ENCODE measurements at places on chromosomes 7 and 10. TPM values are rescaled to one million over a fixed set of nuclear protein-coding genes. Genes with fewer than 3 reads are reported as not detected.

DNA sequence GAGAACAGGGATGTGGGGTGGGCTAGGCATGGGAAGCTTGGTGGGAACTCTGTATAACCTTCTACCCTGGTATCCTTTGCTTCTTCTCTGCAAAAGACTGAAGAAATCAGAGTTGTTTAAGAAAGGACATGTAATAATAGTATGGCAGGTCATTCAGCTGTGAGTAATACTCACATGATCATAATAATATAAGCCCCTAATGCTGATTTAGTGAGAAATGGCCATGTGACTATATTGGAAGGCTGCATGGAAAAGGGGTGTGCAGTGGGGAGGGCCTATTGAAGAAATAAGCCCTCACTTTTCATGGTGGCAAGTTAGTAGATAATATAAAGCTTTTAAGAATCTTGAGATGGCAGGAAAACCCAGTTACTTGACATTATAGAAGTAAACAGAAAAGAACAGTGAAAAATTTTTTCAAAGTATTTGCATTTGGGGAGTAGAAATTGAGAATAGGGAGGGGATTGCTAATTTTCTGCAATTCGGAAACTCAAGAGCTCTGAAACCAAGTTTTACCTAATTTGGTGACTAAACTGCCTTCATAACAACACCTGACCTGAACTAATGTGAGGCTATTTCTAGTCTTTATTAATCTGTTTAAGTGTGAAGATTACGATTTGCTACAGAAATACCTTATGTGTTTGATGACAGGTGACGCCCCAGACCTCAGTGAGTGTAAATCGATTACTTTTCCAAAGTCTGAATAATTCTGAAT is 44.4 kb downstream of the ATXN7L1 start:
- DNase-seq, result no peak
- H3K27me3 ChIP-seq, result no peaks in the 10 kb centered on the region
- peaks cover 6% of the 10 kb centered on the region for H3K4me1 ChIP-seq
- no peaks in the 10 kb centered on the region for H3K36me3 ChIP-seq
- no peak overlapping the region for H3K4me3 ChIP-seq

- H3K4me3 ChIP-seq, result no peak overlapping the region
- H3K27me3 ChIP-seq, result no peaks in the 10 kb centered on the region
- H3K36me3 ChIP-seq, result no peaks in the 10 kb centered on the region
- no peak overlapping the region for H3K27ac ChIP-seq
- H3K4me1 ChIP-seq, result no peaks in the 10 kb centered on the region
Measured at GRCh38 chr7:3176112-3177000, 124.7 kb upstream of the SDK1 start.

DNA sequence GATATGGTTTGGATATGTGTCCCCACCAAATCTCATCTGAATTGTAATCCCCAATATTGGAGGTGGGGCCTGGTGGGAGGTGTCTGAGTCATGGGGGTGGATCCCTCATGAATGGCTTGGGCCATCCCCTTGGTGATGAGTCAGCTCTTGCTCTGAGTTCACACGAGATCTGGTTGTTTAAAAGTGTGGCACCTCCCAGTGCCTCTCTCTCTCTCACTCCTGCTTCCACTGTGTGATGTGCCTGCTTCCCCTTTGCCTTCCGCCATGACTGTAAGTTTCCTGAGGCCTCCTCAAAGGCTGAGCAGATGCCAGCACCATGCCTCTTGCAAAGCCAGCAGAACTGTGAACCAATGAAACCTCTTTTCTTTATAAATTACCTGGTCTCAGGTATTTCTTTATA is 4.8 kb upstream of the GCK start:
- no peak overlapping the region for H3K4me3 ChIP-seq
- no peaks in the 10 kb centered on the region for H3K4me1 ChIP-seq
- H3K27me3 ChIP-seq, result peaks cover 32% of the 10 kb centered on the region
- DNase-seq, result no peak
- H3K36me3 ChIP-seq, result no peaks in the 10 kb centered on the region

DNA sequence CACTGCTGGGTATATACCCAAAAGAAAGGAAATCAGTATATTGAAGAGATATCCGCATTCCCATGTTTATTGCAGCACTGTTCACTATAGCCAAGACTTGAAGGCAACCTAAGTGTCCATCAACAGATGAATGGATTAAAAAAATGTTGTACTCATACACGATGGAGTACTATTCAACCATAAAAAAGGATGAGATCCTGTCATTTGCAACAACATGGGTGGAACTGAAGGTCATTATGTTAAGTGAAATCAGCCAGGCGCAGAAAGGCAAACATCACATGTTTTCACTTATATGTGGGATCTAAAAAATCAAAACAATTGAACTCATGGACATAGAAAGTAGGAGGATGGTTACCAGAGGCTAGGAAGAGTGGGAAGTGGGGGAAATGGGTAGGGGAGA is 19.3 kb downstream of the NRCAM start:
- no peaks in the 10 kb centered on the region for H3K4me1 ChIP-seq
- no peak for DNase-seq
- H3K27ac ChIP-seq, result no peak overlapping the region
- H3K4me3 ChIP-seq, result no peak overlapping the region
- no peaks in the 10 kb centered on the region for H3K27me3 ChIP-seq

GRCh38 chr7:37201003-37201875 is 247.4 kb downstream of the ELMO1 start:
- H3K4me3 ChIP-seq, result no peak overlapping the region
- H3K36me3 ChIP-seq, result peaks cover 51% of the 10 kb centered on the region
- no peak overlapping the region for H3K27ac ChIP-seq
- DNase-seq, result peak; percentile 43
- peaks cover 2% of the 10 kb centered on the region for H3K4me1 ChIP-seq
- no peaks in the 10 kb centered on the region for H3K27me3 ChIP-seq

DNA sequence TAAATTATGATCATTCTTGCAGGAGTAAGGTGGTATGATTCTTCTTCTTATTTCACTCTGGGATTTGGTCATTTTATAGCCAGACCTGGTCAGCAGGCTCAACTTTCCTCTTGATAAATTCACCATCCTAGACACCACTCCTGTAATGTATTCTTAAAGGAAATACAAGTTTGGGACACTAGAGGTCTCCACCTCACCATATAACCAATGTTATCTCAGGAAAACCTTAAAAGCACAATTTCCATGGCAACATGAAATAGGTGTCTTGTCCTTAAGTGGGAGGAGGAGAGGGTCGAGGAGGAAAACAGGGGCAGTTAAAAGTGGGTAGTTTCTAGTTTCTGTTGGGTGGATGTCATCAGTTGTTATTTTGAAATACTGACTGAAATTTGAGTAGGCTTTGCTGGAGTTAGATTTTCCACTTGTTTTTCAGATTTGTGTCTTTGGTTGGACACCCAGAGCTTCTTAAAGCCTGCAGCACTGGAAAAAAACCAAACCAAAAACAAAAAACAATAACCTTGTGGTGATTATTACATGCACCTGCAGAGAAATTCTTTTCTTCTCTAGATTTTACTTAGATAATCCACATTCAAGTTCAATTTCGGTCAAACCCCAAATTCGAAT is 163.1 kb downstream of the PRKCQ start:
- no peaks in the 10 kb centered on the region for H3K36me3 ChIP-seq
- H3K4me1 ChIP-seq, result no peaks in the 10 kb centered on the region
- no peak overlapping the region for H3K4me3 ChIP-seq
- DNase-seq, result peak; percentile 37

- H3K4me3 ChIP-seq, result no peak overlapping the region
- no peak overlapping the region for H3K27ac ChIP-seq
- H3K36me3 ChIP-seq, result no peaks in the 10 kb centered on the region
- H3K27me3 ChIP-seq, result no peaks in the 10 kb centered on the region
Measured at GRCh38 chr10:5818048-5818331, 4.8 kb upstream of the GDI2 start.

DNA sequence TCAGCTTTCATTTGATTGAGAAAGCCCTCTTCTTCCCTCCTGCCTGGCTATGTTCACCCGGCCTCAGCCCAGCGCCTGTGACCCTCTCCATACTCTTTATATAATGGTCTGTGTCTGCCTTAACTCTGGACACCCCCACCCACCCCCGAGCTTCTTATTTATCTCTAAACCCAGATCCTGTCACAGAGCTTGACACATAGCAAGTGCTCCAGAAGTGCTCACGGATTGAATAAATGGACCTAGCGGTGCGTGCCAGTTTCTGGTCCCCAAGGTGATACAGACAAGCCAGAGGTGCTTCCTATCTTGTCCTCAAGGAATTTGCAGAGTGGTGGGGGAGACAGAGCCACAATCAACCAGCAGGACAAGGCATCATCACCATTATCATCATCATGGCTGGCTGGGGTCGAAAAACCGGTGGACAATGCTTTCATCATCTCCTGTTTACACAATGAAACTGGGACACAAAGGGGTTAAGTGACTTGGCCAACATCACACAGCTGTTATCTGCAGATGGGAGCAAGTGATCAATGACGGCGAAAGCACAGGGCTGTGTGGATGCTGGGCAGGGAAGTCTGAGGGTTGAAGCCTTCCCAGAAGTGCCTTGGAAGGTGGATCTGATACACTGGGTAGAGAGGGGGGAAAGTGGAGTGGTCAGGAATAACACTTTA is 2.2 kb upstream of the LOXL4 start:
- no peak overlapping the region for H3K4me3 ChIP-seq
- no peaks in the 10 kb centered on the region for H3K27me3 ChIP-seq
- DNase-seq, result no peak

GRCh38 chr10:110773693-110774068 is 98.0 kb upstream of the PDCD4 start:
- no peak for DNase-seq
- no peak overlapping the region for H3K4me3 ChIP-seq
- no peaks in the 10 kb centered on the region for H3K27me3 ChIP-seq
- H3K27ac ChIP-seq, result peak overlapping the region; percentile 5
- H3K36me3 ChIP-seq, result no peaks in the 10 kb centered on the region

DNA sequence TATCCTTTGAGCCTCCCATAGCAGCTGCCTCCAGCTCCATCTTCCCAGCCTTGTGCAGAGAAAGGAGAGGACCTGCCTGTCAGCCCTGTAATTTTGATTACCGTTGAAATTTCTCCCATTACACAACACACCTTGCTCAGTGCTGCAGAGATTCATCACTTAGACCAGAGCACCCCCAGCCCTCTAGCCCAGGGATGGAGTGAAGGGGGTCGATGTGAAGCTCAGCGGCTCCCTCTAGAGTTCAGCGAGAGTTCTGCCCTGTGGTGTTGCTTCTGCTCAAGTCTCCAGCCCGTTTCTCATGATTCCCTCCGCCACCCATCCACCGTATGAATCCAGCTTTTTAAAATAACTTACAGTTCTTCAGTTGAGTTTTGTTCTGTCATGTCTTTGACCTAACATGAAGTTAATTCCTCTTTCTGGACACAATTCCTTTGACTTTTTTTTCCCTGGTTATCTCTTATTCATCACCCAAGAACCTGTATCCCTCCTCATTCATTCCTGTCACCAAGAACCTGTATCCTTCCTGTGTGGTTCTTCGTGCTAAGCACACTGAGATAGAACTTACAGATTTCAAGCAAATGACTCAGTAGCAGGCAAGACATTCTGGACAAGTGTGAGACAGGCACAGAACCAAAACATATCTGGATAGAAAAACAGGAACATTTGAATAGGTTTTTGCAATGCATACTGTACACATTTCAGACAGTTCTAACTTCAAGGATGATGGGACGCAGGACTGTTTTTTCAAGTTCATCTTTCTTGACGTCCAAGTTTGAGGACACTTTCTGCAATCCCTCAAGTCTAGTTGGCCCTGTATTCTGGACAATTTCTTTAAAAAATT is 35.0 kb upstream of the ZNF32 start:
- H3K27ac ChIP-seq, result no peak overlapping the region
- no peaks in the 10 kb centered on the region for H3K4me1 ChIP-seq
- H3K36me3 ChIP-seq, result no peaks in the 10 kb centered on the region
- H3K27me3 ChIP-seq, result peaks cover 16% of the 10 kb centered on the region
- H3K4me3 ChIP-seq, result no peak overlapping the region

- no peak for DNase-seq
- no peaks in the 10 kb centered on the region for H3K27me3 ChIP-seq
- H3K4me3 ChIP-seq, result no peak overlapping the region
- no peaks in the 10 kb centered on the region for H3K36me3 ChIP-seq
Measured at GRCh38 chr10:62528441-62528840, 154.3 kb downstream of the ZNF365 start.

- DNase-seq, result no peak
- no peaks in the 10 kb centered on the region for H3K4me1 ChIP-seq
- no peak overlapping the region for H3K4me3 ChIP-seq
- no peaks in the 10 kb centered on the region for H3K27me3 ChIP-seq
Measured at GRCh38 chr10:132879408-132880127, 62.8 kb downstream of the CFAP46 start.

DNA sequence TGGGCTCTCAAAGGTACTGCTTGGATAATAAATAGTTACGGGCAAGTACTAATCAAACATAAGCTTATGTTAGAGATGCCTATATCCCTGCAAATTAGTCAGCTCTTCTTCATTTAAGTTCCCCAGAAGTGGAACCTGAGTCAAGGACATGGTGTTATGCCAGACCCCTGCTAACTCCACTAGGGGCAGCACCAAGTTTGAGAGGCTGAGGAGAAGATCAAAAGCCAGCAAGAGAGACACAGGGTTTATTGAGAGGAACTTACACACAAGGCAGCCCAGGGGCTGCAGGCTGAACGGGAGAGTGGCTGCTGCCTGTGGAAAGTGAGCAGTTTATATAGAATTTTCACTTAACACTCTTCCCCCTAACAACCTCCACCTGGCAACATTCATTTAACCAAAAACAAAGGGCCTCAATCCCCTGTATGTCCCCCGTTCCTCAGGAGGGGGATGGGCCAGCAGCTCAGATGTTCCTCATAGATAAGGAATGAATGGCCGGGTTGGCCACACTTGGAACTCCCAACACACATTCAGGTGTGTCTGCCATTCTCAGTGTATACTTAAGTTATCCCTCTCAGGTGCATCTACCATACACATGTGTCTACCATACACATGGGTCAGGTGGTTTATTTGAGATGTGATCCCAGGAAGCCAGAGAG is 62.6 kb upstream of the GHITM start:
- H3K4me3 ChIP-seq, result no peak overlapping the region
- no peaks in the 10 kb centered on the region for H3K4me1 ChIP-seq
- DNase-seq, result no peak
- no peak overlapping the region for H3K27ac ChIP-seq

- H3K4me1 ChIP-seq, result no peaks in the 10 kb centered on the region
- no peaks in the 10 kb centered on the region for H3K36me3 ChIP-seq
- DNase-seq, result no peak
- H3K27me3 ChIP-seq, result no peaks in the 10 kb centered on the region
- no peak overlapping the region for H3K4me3 ChIP-seq
Measured at GRCh38 chr7:32119790-32120196, 49.6 kb upstream of the PDE1C start.

- no peak within 1 kb of the TSS for H3K4me3 ChIP-seq
- H3K36me3 ChIP-seq, result no peaks in the 10 kb centered on the region
- no peaks in the 10 kb centered on the region for H3K4me1 ChIP-seq
- no peak within 1 kb of the TSS for H3K27ac ChIP-seq
- DNase-seq, result no peak
- no peaks in the 10 kb centered on the region for H3K27me3 ChIP-seq
Measured at GRCh38 chr10:133087679-133088178, at the start of gene ADGRA1. TSS of gene ADGRA1 (plus strand) at chr10:133087924. CDS start at chr10:133088910, 986 bp downstream.

CNTNAP2 gene
- total RNA-seq, result 0.15 TPM

NIPSNAP2 gene
- 24.1 TPM for total RNA-seq

HMX2 gene
- total RNA-seq, result not detected

FOXP2 gene
- total RNA-seq, result not detected

FKBP6 gene
- not detected for total RNA-seq
